Amniotic epithelial cell (primary cell): ENCODE measurements at places on chromosomes 1 and 21.

- DNase-seq: no peak
Measured at GRCh38 chr1:6003568-6004411, 11.6 kb upstream of the NPHP4 start.

GRCh38 chr21:34526618-34527290 is 14.7 kb upstream of the KCNE1 start:
- peak; percentile 100 for DNase-seq

- no peak for DNase-seq
Measured at GRCh38 chr1:173020138-173020750, 30.5 kb downstream of the TNFSF18 start.

DNA sequence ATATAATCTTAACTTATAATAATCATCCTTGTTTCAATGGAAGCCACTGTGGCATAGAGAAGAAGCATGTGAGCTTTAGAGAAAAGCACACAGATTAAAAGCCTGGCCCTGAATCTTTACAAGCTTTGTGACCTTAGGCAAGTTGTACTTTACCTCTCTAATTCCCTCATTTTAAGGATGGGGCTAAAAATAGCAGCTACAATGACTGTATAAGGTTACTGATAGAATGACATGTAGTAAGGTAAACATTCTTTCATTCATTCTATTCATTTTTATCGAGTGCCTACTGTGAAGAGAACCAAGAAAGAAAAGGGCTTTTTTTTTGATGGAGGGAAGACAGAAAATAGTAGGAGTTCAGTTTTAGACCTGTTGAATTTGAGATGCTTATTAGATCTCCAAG is 25.6 kb downstream of the CDKN2C start:
- DNase-seq: no peak

DNA sequence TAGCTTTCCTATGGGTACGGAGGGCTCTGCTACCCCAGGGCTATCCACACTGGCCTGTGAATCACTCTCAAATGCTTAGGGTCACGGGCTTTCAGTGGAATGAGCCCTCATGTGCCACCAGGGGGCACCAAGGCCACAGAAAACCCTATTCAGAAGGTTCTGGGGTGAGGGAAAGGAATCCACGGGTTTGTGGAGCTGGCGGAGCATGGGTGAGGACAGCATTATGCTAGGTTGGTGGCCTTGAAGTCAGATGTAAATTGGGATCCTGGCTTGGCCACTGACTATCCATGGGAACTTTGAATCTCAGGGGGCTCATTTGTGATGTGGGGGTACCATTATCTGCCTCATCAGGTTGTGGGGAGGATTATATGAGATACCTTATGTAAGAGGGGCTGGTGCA is 5.1 kb upstream of the LAMTOR5 start:
- peak; percentile 89 for DNase-seq

DNA sequence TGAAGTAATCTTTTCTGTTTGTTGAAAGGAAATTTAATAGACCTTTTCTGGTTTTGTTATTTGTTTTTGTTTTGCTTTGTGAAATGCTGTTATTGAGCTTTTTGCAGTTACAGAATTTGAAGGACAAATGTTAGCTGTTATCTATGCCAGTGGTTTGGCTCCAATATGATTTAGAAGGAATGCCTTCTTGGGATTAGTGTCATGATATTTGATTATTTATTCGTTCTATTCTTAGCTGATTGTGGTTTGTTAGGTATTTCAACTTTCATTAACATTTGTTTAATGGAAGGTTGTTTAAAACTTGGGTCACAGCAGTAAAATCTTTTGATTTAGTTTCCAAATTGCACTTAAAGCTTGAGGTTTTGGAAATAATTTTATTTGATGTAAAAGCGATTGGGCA is 33.5 kb downstream of the ADGRL2 start:
- peak; percentile 78 for DNase-seq

DNA sequence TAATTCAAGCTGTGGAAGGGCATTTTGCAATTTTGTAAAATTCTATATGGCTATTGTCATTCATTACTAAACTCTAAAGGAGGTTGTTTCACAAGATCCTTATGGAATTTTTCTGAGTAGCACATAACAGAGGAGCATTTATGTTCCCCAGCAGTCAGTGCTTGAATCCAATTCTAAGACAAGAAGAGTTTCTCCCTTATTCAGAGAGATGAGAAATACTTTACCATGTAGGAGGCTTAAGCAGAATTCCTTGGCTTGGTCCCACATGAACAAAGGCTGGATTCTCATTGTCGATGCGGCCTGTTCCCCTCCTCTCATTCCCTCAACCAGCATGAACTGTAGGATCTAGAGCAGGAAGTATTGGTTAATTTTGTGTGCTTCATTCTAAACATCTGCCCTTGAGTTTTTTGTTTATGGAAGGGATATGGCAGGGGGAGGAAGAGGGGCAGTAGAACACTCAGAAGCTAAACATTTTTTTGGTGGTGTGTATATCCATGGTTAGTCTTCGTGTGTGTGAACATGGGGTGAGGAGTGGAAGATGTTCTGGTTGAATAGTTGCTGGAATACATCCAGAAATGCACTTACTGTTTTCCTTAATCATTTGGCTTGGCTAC is 74.3 kb downstream of the LAMC1 start:
- peak; percentile 86 for DNase-seq

GRCh38 chr1:76068542-76068941 is 6.0 kb upstream of the ST6GALNAC3 start:
- DNase-seq: peak; percentile 68

GRCh38 chr1:230066031-230066430 is 1.0 kb upstream of the GALNT2 start:
- no peak for DNase-seq

GRCh38 chr21:35378881-35379280 is 329.8 kb upstream of the RUNX1 start:
- no peak for DNase-seq

DNA sequence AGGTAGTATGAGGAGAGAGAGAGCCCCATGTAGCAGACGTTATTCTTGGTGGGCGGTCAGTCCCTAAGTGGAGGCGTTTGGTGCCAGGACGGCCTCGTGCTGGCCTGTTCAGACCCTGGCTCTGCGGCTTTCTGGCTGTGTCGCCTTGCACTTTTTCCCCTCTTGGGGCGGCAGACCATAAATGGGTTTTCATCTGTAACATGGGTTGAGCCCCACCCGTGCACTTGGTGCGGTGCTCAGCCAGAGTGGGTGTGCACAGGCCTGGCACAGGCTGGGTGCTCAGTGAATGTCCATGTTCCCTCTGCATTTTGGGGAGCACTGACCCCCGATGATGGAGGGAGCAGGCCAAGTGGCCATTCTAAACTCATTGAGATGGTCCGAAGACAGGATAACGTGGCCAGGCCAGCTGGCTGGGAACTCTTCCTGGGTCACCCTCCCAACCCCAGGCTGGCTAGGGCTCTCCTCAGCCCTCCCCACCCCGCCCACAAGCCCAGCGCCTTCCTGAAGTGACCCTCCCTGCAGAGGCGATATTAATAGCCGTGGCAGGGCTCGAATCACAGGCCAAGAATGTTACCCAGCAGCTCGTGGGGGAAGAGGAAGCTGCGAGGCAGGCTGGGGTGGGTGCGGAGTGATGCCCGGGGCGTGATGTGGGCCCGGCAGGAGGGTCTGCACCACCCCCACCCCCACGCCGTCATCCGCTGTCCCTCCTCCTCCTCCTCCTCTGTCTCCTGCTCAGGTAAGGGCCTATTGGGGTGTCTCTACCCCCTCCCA is 78.5 kb downstream of the ARHGEF10L start:
- peak; percentile 25 for DNase-seq

- DNase-seq: no peak
Measured at GRCh38 chr21:17295997-17296396, 216.8 kb upstream of the CXADR start.

- DNase-seq: peak; percentile 64
Measured at GRCh38 chr1:17875171-17875881, 120.2 kb downstream of the ACTL8 start.

DNA sequence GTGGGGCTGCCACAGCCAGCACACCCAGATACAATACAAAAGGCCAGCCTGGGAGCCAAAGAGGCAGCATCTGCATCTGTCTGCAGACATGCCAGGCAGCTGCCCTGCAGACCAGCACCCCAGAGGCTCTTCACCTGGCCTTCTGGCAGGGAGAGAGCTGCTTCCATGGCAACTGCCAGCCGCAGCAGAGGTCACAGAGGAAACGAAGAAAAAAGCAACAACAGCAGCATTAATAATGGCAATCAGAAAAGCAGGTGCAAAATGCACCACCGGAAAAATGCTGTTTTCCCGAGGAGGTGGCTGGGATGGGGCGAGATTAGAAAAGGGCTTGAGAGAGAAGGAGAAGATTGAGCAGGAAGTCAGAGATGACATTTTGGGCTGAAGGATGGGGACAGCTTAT is 309.5 kb downstream of the PCP4 start:
- DNase-seq: no peak

DNA sequence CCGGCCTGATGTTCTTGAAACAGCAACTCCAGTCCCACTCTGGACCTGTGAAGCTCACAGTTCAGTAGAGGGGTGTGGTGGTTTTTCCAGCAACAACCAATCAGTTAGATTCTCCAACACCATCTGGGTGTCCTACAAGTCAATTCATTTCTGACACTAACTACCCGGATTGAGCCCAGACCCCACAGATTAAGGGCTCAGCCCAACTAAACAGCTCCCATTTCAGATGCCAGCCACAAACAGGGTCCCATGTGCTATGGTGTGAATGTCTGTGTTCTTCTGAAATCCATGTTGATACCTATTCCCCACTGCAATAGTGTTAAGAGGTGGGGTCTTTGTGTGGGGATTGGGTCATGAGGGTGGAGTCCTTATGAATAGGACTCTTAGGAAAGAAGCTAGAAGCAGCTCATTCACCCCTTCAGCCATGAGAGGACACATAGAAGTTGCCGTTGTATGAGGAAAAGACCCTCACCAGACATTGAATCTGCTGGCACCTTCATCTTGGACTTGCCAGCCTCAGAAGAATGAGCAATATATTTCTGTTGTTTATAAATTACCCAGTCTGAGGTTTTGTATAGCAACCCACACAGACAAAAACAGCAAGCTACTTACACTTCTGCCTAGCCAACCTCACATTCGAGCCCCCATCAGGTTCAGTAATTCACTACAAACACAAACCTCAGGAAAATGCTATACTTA is 53.6 kb downstream of the IRF2BP2 start:
- DNase-seq: no peak

GRCh38 chr1:66556161-66556611 is 22.2 kb downstream of the SGIP1 start:
- no peak for DNase-seq

GRCh38 chr1:119114786-119115185 is 25.7 kb downstream of the WARS2 start:
- no peak for DNase-seq

DNA sequence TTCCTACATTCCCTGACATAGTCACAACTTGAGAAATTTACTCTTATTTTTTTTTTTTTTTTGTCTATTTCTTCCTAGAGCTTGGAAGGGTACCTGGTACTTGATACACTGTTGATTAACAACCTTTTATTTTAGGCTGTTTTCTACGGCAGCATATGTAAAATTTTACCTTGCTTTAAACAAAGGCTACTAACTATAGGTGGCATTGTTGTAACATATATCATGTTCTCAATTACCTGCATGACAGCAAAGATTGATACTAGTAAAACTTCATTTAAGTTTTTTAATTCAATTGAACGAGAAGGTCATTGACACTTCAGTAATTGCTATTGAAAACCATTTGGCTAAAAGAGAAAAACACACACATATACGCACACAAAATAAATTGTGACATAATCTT is 238.3 kb upstream of the ESRRG start:
- DNase-seq: no peak

DNA sequence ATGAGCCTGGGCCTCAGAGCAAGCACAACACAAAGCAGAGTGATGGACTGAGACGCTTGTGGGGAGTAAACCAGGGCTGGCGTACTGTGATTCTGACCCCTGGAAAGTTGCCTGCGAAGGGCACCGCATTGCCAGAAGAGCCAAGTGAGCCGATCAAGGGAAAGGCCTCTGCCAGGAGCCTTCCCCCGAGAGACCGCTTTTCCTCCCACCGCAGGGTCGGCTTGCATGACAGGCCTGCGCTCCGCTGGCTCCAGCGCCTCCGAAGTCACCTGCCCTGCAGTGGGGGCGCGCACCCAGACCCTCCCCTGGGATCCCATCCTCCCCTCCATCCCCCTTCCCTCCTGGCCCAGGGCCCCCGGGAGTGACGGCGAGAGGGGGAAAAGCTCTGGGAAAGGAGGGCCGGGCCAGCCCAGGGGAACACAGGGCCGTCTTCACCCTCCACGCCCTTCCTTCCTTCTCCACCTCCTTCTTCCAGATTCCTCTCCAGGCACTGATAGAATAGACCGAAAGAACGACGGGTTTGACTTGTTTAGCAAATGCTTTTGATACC is 165.0 kb downstream of the TRIM33 start:
- no peak for DNase-seq

DNA sequence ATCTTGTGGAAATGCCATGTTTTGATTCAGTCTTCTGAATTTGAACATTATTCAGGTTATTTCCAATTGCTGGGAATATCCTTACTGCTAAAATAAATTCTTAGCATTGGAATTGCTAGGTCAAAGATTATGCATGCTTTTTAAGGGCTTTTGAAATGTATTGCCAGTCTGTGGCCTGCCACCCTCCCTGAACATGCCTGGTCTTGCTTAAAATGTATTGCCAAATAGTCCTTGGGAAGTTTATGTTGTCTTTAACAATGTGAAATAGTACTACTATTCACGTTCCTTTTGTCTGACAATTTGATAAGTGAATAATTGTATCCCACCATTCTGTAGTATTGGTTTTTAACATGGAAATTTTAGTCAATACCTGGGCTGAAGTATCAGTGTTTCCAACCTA is 13.6 kb downstream of the TARDBP start:
- no peak for DNase-seq

- DNase-seq: no peak
Measured at GRCh38 chr21:15872236-15872635, 142.5 kb downstream of the USP25 start.

DNA sequence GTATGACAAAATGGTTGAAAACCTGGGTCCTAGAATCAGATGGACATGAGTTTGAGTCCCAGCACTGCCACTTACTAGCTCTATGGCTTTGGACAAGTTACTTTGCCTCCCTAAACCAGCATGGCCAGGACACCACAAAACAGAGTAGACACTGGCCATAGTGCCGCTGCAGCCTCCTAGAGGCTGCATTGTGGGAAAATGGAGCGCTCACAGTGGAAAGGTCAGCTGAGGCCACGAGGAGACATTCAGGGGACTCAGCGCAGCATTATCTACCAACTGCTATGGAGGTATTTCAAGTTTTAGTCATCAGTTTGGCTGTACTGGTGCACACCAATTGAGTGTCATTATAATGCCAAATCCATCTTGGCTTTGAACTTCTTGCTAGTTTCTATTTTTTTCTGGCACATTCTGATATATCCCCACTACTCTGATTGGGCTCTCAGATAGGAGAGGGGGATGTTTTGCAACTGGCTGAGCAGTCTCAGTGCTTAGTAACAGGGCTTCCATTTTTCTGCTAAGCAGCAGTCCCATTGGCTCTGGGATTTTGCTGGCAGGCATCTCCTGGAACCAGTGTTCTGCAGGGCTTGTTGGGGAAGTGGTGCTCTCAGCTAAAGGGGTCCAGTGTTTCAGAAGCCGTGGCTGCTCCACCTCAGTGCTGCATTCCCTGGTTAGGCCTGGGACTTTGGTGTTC is 16.2 kb downstream of the NT5C1A start:
- no peak for DNase-seq

- DNase-seq: no peak
Measured at GRCh38 chr1:240091614-240092300, at the start of gene FMN2. Gene FMN2, plus strand, starts transcription at chr1:240091883. Its CDS starts 227 bp downstream, at chr1:240092110.
